ENCODE measurements at places on chromosomes 1 and 21.

DNA sequence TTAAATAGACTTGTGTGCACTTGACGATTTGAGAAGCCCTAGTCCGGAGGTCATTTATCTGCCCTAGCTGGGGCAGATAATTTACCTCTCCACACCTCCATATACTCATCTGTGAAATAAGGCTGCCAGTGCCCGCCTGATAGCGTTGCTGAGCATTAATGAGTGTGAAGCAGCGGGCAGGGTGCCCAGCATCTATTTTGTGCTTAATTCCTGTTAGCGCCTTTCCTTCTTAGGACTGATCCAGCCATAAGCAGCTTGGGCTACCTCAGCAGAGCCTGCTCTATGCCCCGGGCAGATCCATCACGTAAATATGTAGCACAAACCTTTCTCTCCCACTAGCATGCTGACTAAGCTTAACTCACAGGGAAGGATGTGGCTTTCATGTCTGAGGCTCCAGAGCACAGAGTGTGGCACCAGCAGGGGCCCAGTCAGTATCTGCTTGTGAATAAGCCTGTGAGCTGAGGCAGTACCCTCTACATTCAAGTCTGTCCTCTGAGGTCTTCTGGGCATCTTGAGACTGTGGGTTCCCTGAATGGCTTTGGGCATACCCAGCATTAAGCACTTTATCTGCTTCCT lies 21.5 kb upstream of the RNF187 start:
- peak; percentile 41 for DNase-seq

GRCh38 chr1:43292216-43292615 lies 6.8 kb upstream of the C1orf210 start:
- DNase-seq = no peak

DNA sequence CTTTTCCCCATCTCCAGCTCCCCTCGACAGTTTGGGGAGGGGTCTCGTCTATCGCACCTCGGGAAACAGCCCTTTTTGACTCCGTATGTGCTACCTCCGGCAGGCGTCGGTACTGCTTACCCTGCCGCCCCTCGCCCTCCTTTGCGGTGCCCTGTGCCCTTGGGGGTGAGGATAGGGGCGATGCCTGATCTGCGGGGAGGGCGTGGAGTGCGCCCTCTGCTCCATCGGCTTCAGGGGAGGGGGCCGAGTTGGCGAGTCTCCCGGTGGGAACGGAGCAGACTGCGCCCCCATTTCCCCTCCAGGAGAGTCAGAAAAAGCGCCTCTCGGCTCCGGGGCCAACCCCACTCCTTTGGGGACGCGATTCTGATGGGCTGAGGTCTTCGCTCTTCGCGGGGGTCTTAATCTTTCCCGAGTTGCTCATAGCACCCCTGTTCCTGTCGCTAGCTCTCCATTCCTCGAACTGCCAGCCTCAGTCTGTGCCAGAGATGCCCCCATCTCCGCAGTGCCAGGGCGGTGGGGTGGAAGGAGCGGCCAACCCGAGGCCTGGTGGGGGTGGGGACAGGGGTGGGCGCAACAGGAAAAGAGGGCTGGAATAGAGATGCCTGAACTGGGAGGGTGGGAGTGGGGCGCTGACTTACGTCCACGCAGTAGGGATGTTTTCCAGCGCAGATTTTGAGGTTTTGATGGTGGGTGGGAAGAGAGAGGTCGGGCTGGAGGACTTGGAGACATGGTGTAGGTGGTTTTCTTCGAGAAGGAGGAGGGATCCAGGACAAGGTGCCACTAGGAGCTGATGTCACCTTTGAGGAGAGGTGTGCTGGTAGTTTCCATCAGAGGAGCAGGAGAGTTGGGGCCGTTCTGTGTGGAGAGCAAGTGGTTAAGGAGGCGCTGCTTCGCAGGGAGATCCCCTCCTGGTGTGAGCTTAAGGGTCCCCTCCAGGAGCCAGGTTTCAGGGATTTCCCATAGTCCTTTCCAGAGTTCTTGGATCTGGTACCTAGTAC lies 674 bp downstream of the PPFIA4 start:
- no peak for DNase-seq

GRCh38 chr21:43578677-43579303 lies 80.5 kb downstream of the HSF2BP start:
- DNase-seq = no peak

GRCh38 chr1:91014475-91014874 lies 7.4 kb downstream of the ZNF644 start:
- DNase-seq = no peak

GRCh38 chr1:86618358-86618757 lies 71.5 kb downstream of the CLCA4 start:
- DNase-seq = no peak

GRCh38 chr1:203548892-203549291 lies 54.9 kb downstream of the OPTC start:
- DNase-seq = no peak

DNA sequence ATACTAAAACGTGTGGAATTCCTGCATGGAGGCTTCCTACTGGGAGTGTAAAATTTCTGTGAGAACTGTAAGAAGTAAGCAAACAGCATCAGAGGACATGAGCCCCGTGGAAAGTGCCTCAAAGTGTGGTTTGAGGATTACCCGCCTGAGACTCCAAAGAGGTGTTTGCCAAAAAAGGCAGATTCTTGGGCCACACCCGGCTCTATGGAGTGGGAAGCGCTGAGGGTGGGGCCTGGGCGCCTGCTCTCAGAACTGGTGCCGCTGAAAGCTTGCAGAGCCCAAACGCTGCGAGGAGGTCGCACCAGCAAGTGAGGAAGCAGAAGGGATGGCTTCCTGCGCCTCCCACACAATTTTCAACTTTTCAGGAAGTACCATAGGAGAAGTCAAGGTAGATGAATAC lies 43.0 kb upstream of the PSEN2 start:
- peak; percentile 7 for DNase-seq

GRCh38 chr1:146016891-146017290 lies 4.6 kb downstream of the HJV start:
- no peak for DNase-seq

DNA sequence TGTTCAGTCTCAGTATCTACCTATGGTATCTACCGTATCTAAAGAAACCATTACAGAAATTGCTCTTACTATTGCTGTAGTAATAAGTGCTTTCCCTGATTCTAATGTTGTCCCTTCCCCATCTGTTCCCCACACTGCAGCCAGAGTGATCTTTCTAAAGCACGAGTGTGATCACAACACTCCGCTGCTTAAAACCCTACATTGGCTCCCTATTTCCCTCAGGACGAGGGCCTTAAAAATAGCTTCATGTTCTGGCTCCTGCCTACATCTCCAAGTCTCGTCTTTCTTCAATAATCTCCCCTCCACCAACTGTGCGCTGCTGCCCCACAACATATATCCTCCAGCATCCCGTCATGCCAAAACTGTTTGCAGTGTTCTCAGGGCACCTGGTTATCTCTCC lies 150.6 kb downstream of the SDCCAG8 start:
- no peak for DNase-seq

DNA sequence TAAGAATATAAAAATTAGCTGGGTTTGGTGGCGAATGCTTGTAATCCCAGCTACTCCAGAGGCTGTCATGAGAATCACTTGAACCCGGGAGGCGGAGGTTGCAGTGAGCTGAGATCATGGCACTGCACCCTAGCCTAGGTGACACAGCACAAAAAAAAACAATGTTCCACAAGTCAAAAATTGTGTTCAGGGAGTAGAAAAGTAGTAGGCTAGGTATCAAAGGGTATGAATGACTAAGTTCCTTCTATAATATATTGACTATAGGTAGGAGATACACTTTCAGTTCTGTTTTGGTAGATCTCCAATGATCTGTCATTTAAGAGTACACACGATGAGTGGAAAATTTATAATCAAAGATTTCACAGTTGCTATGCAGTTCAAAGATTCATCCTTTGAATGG lies 16.7 kb downstream of the USP48 start:
- DNase-seq = no peak

GRCh38 chr1:152224093-152224492 lies at the start of gene HRNR:
HRNR (minus strand) TSS chr1:152224193; CDS start chr1:152223253, 940 bp downstream.
- no peak for DNase-seq

DNA sequence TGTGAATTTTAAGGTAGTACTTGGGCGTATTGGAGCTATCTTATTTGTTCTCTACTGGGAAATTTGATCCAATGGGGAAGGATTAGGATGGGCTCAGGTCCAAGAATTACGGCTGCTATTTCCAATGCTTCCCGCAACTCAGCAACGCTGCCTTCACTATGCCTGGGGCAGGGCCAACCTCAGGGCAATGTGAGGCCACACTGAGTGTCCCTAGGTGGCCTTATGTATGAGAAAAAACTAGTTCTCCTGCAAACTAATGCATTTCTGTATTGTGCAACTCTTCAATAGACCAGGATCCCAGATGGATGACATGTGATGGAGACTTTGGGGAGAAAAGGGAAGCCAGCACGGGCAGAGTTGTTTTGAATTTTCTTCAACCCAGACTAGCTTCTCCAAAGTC lies 168.1 kb downstream of the DUSP10 start:
- DNase-seq = no peak

GRCh38 chr21:16117851-16118590 lies 388.2 kb downstream of the USP25 start:
- DNase-seq = no peak
